ENCODE measurements at places on chromosomes 11 and 22.

- DNase-seq = no peak
Measured at GRCh38 chr11:134799386-134799785, 387.3 kb upstream of the B3GAT1 start.

- DNase-seq = no peak
Measured at GRCh38 chr11:47067401-47067800, 109.3 kb downstream of the ARFGAP2 start.

GRCh38 chr11:5476186-5476819, 12.2 kb upstream of the OR52D1 start:
- peak; percentile 71 for DNase-seq

DNA sequence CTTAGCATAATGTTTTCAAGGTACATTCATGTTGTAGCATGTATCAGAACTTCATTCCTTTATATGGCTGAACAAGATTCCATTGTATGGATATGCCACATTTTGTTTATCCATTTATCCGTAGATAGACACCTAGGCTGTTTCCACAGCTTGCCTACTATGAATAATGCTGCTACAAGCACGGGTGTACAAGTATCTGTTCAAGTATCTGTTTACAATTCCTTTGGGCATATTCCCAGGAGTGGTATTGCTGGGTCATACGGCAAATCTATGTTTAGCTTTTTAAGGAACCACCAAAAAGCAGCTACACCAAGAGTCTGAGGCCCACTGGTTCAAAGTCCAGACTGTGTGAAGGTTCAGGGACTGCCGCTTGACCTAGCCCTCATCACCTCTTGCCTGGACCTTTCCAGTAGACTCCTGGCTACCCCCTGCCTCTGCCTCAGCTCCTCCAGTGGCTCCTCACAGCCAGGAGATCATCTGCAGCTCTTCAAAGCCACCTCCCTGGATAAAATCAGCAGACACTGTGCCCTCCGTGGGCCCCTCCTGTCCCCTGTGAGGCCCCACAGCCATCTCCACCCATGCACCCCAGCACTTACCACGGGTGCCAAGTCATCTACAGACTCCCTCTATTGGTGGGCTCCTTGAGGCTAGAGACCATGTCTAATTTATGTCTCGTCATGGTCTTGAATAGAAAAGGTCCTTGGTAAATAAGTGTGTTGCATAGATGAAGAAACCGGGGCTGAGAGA, 160.3 kb downstream of the MN1 start:
- no peak for DNase-seq

DNA sequence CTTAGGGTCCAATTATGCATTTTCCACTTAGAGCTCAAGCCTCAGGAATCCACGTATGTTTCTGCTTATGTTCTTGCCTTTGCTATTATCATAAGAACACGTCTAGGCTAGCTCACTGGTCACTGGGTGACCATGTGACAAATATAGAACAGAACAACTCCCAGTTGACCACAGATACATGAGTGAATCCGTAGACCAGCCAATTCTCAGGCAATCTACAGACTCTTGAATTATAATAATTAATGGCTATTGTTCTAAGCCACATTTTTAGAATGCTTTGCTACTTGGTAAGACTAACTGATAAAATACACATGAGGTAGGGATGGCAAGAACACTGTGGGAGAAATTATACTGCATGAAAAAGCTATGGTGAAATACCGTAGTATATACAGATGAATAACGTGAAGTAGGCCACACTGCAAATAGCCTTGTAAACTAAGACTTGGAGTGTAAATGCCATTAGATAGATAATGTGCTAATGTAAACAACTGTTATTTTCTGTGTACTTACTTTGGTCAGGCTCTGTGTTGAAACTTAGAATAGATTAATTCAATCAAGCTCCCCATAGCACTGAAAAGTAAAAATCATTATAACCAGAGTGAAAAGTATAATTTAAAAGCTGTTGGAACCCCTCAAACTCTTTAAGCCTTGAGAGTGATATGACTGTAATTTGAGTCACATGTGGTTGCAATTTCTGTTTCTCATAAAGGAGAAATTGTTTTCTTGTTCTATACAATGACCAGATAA, 366.2 kb upstream of the CCDC179 start:
- peak; percentile 43 for DNase-seq

DNA sequence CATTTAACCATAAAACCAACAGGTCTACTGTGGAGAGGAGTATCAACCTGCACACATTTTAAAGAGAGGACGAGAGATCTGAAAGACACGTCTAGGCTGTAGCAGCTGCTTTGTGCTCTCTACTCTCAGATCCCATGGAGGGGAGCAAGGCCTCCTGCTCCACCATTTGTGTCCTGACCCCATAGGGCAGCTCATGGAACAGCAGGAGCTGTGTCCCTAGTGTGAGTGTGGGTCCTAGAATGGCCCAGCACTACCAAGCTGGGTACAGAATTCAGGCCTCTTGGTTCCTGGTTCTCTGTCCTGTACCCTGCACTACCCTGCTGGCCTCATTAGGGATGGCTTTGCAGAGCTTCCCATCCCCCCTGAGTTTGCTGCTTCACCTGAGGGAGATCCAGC, 76.5 kb downstream of the DHCR7 start:
- no peak for DNase-seq

DNA sequence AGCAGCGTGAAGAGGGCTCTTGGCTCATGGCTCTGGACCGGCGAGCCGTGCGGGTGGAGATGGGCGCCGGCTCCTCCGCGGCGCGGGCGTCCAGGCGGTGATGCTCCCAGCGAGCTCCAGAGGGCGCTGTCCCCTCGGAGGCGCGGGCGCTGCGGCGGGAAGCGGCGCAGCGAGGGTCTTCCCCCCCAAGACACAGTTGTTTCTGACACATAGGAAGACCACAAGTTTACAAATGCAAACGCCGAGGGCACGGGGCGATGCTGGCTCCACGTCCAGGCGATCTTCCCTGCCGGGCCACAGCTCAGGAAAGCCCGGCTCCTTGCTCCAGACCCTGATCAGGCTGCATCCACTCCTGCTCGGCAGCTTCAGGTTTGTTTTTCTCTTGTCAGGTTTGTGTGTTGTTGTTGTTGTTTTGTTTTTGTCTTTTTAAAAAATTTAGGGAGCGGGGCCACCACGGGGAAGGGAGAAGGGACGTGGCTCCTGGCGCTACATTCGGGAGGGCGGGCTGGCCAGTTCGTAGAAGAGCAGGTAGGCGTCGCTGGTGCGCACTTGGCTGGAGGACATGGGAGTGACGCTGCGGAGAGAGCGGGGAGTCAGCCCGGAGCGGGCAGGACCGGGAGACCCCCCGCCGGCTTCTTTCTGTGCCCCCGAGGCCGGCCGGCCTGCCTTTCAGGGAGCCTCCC, 10.0 kb upstream of the MFRP start:
- DNase-seq = peak; percentile 91

DNA sequence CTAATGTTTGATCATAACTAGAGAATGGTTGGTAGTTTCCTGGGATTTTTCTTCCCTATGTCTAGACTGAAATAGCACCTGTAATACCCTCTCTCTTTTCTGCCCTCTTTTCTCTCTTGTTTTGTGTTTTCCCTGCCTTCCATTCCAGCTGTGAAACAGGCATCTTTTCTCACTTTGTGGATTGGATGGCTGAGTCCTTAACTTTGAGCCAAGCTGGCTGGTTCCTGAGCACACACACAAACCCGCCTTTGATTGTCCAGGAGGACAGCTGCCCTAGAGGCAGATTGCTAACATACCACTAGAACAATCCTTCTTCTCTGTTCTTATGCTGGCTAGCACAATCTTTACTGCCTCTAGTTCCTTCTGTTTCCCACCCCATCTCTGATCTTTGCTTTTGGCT, 17.7 kb downstream of the CTNND1 start:
- DNase-seq = peak; percentile 58

- no peak for DNase-seq
Measured at GRCh38 chr11:27504205-27504604, 2.4 kb downstream of the LIN7C start.

- DNase-seq = no peak
Measured at GRCh38 chr11:123700772-123701171, 40.7 kb downstream of the ZNF202 start.

DNA sequence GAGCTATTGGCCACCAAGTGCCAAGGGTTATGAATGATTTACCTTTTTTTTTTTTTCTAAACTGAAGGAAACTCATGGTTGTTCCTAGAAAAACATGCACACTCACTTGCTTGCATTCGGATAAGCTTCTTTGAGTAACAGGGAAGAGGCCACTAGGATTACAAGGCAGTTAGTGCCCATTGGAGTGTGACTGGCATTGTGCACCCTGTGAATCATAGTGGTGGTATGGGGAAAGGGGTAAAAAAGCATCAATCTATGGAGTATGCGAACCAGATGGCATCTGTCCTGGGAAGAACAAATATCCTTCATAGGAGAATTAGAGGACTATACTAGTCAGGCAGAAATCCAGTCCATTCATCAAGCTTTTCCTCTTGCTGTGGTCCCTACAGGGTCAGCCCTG, 24.2 kb downstream of the CD44 start:
- no peak for DNase-seq
